ENCODE measurements at places on chromosomes 5 and 9.

- no peak for DNase-seq
These were observed 33.2 kb upstream of the ERAP2 start for GRCh38 chr5:96843140-96843539.

GRCh38 chr5:75510836-75511434, 494 bp downstream of the CERT1 start:
- DNase-seq: no peak

GRCh38 chr9:36101916-36102741, 34.4 kb upstream of the GLIPR2 start:
- no peak for DNase-seq

DNA sequence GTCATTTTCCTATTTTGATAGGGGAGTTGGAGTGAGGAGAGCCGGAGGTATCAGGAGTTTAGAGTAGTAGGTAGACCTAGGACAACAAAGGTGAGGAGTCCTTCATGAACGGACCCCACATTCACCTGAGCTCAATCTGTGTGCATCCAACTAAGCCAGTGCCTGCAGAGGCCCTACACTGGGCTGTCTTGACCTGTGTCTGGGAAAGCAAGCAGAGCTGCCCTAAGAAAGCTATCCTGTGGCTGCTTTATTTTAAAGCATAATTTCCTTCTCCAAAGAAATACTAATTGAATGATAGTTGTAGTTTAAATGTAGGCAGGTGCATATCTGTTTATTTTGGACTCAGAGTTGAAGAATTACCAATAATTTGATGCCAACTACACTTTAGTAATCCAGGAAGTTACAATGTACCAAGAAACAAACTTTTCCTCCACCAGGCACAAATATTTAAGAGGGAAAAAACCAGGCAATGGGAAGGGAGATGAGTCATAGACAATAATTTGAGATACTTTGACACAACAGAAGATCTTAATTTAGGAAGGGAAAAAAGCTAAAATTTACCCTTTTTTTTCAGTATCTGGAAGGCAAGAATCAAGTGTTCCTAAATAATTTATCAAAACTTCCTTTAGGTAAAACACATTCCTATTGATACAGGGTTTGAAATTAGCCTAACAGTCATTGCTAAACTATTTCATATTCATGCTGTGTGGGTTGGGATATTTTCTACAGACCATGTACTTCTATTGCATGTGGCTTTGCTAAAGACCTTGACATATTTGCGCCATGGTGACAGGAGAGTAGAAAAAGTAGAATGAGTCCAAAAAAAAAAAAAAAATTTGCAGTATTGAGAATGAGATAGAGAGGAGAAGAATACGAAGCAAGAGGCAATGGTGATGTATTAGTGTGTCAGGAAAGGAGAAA, 376.6 kb upstream of the TUSC1 start:
- no peak for DNase-seq

DNA sequence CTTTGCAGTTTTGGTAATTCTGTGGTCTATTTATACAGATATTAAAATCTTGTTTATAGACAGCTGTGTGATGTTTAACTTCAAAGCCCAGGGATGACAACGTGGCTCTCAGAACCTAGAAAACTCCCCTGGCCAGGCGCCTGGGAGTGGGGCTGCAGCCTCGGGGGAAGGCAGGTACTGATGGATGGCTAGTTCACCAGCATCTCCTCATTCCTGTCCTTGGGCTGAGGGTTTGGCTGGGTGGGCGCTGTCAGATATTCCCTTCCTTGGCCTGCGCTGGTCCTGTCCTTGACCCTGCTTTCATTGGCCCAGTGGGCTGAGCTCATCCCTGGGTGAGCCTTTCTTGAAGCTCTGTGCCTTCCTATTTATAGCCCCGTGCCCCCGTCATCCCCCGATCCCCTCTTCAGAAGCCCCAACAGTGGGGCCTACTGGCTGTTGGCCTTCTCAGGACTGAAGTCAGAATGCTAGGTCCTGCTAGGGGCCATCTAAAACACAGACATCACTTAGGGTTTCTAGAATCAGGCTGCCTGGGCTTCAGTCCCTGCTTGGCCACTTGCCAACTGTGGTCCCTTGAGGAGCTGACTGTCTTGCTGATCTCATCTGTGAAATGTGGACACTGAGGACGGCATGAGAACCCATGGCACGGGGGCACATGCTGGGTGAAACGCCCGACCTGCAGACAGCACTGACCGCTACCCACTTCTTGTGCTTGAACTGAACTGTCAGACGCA, 20.9 kb downstream of the SH3GLB2 start:
- DNase-seq: no peak

- DNase-seq: no peak
These were observed 114.4 kb downstream of the SVEP1 start for GRCh38 chr9:110465190-110465589.

Measured in CD4-positive, alpha-beta T cell treated with Interleukin-4 for 4 hours (primary cell).